ENCODE measurements at places on chromosomes 5 and 9. TPM values are rescaled to one million over a fixed set of nuclear protein-coding genes. Genes with fewer than 3 reads are reported as not detected.

The MYORG gene
- total RNA-seq: 0.60 TPM

The NUTM2G gene
- not detected for total RNA-seq

DNA sequence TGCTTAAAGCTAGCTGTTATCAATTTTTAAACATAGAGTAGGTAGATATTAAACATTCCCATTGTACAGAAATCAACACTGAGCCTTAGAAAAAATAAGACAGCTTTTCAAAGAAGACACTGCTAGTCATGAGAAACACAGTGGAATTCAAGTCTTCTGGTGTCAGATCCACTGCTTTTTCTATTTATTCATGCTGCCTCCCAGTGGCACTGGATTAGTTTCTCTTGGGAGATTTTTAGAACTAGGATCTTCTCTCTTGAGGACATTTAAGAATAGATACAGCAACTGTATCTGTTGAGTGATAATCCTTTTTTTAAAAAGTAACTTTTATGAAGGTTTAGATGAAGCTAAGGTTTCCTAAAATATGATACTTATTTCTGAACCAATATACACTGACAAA, 1635.4 kb upstream of the C9orf72 start:
- DNase-seq: no peak

GRCh38 chr9:4371108-4371507, 71.2 kb upstream of the GLIS3 start:
- no peak for DNase-seq

The SYK gene
- total RNA-seq: 2.1 TPM

GRCh38 chr9:135737840-135738521, 36.0 kb downstream of the KCNT1 start:
- no peak for DNase-seq

DNA sequence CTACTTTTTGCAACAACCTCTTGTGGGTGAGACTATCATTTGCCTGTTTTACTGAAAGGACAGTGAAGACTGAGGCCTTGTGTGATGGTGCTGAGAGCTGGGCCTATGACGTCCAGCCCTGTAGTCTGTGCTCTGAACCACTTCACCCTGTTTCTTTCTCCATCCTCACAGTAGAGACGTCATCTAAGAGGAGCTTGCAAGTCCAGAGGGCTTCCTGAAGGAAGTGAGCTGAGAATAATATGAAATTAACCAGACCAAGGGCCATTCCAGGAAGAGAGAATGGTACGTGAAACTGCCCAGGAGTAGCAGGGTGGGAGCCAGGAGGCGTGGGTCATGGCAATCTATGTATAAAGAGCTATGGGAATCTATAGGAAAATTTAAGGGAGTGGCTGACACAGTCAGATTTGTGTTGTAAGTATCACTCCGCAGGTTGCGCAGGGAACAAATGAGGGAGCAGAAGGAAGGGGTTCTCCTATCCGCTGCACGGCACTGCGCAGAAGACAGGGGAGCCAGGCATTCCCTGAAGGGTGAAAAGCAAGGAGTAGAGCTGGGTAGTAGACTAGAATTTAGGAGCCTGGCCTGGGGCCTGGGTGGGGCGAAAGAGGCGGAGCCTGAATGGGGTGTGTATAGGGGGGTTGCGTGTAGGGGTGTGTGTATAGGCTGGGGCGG, 596 bp upstream of the FGFR4 start:
- DNase-seq: no peak

DNA sequence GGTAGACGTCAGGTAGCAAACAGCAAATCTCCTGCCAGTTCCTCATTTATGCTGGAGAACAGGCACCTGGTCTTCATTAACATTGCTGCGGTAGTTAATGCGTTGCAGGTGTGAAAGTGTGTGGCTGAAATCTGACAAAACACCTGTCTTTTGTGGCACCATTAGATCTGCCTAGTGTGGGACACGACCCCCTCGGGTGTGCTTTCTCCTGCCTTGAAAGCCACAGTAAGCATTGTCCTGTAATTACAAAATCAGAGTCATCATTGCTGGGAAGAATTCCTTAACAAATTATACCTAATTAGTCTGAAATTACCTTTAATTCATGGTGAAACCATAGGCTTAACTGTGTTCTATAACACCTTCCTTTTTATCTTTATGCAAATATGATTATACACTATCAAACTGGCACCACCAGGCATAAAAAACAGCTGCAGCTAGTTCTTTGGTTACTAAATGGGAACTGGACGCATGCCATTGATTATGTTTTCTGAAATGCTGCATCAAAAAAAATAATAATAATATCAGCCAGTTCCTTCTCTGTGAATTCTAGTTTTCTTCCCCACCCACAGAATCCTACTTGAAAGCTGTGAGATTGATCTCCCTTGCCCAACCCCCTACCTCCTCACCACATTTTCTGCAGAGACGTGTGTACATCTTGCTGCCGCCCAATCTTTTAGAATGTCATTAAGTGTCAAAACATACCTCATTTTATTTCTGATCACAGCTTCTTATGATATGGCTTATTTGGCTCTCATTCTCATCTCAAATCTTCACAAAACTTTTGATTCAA, 374.0 kb downstream of the NFIB start:
- DNase-seq: no peak

DNA sequence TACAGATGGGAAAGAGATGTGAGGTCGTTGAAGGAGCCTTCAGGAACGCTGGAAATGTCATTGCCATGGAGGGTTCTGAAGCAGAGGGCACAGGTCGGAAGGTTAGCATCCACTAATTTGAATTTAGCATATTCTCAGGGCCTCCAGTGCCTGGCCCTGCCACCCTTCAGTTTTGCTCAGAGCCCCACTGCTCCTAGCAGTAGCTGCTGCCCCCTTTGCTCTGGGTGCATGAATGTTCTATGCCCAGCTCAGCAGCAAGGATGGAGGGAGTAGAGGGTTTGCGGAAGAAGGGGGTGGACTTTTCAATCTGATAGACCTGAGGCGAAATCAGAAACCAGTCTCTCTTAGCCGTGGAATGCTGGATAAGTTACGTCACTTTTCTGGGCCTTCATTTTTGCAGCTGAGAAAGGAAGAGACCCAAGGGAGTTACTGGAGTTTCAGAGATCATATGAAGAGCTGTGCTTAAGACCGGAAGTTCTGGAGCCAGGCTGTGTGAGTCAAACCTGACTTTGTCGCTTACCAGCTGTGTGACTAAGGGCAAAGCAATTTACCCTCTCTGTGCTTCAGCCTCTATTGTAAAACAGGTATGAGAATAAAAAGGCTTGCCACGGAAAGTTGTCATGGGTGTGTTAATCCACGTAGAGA, 133.2 kb upstream of the PANK3 start:
- DNase-seq: no peak

The SLC36A2 gene
- not detected for total RNA-seq

DNA sequence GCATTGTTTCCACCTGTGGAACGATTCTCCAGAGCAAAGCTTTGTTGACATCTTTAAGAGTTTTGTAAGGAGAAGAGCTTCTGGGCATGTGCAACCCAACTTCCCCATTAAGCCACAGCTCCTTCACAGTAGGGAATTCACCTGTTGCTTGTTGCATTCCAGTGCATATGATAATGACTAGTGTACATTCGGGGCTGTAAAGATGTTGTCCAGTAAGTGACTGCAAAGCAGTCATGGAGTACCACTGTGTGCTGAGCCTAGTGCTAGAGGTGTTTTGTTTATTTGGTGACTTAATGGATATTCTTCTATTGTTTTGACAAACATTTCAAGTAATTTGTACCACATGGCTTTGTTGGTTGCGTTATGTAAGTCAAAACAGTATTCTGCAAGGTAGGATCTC, 12.8 kb downstream of the UGCG start:
- no peak for DNase-seq

DNA sequence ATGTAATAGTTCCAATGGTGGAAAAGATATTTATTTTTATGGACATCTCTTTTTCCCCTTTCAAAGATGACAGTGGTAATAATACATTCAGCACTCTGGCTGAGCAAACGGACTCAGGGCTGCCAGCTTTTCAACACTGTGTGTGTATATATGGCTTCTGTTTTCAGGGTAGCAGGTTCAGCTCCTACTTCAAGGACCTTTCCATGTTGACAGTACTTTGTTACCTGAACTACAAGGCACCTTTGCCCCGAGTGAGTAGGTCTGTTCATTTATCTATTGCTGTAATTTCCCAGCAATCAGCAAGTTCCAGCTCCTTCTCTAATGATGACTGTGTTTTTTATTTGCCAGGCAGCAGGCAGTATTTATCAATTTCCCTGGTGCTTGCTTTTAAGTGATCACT, 387.4 kb upstream of the KIF2A start:
- no peak for DNase-seq

DNA sequence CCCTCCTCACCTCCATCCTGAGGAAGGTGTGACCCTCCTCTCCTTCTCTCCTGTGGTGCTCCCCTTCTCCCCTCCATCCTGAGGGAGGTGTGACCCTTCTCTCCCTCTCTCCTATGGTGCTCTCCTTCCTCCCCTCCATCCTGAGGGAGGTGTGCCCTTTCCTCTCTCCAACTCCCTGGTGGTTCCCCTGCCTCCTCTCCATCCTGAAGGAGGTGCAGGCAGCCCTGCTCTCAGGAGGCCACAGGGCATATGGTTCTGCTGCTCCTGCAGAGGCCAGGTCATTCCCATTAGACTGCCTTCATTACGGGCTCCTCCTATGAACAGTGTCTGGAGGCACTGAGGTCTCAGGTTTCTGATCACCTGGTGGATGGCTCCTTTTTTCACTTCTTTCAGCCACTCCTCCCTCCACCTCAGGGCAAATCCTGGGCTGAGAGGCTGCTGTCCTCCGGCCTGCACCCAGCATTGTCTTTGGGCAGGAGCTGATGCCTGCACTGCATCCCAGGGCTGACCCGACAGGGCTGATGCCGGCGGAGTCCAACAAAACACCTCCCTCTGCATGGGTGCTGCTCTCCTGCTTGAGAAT, 197.1 kb downstream of the MED10 start:
- DNase-seq: no peak

The AGGF1 gene
- 29.2 TPM for total RNA-seq

DNA sequence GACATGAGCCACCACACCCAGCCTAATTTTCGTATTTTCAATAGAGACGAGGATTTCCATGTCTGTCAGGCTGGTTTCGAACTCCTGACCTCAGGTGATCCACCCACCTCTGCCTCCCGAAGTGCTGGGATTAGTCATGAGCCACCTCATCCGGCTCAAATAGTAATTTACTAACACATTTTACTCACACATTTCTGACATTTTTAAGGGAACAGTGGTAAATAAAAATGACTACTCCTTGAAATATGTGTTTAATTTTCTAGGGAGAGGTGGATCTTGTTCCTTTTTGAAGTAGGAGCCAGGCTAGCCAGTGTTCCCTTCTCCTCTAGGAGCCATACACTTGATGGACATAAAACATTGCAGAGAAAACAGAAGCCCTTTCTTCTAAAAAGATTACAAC, 55.2 kb upstream of the ERBIN start:
- no peak for DNase-seq

The CEP120 gene
- 73.1 TPM for total RNA-seq

The RNF180 gene
- total RNA-seq: not detected

DNA sequence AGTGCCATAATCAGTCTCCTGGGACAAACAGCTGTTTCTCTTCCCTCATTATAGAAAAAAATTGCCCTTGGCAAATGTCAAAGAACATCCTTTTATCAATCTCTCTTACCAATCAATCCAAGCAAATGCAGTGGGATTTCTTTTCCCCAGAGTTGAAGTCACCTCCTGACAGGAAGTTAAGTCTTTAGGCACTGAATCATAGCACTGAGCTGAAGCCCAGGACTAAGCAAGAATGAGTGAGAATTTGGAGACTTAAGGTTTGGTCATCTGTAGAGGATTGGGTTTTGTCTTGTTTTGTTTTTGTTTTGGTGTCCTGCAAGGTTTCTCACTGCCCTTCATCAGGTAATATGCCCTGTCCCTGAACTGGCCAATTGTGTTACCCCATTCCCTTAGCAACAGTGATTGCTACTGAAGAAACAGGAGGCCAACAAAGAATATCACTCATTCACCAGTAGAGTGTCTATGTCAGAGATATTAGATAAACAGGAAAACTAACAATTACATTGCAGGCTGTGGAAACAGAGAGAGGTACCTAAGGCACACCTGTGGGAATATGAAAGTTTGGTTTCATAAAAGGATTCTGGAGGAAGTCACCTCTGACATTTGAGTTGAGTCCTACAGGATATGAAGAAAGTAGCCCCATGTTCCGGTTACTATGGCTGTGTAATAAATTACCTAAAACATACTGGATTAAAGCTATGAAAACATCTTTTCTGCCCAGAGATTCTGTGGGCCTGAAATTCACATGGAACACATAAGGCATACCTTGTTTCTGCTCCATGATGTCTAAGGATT, 4.5 kb upstream of the FXN start:
- no peak for DNase-seq

The FER gene
- total RNA-seq: 3.0 TPM

- DNase-seq: no peak
Measured at GRCh38 chr5:55533521-55534435, 986 bp downstream of the PLPP1 start.

DNA sequence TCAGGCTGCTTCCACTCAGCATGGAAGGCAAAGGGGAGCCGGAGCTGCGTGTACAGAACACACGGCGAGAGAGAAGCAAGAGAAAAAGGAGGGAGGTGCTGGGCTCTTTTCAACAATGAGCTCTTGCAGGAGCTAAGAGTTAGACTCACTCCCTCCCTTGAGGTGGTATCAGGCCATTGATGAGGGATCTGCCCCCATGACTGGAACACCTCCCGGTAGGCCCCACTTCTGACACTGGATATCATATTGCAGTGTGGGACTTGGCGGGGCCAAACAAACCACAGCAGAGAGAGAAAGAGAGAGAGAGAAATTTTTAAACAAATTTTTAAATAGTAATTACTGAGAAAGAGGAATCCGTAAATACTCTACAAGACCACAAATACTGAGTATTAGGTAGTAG, 182.2 kb downstream of the TRIO start:
- no peak for DNase-seq
